ENCODE measurements at places on chromosomes 7 and 10. TPM values are rescaled to one million over a fixed set of nuclear protein-coding genes. Genes with fewer than 3 reads are reported as not detected.

TMEM273 gene
- 5.4 TPM for polyA plus RNA-seq

OR2A12 gene
- polyA plus RNA-seq = not detected

LRIT1 gene
- polyA plus RNA-seq = not detected

LLCFC1 gene
- not detected for polyA plus RNA-seq

DOCK1 gene
- 15.0 TPM for polyA plus RNA-seq

FKBP6 gene
- not detected for polyA plus RNA-seq
